ENCODE measurements at places on chromosomes 6 and 20.

GRCh38 chr6:79469376-79470246 lies 67.6 kb downstream of the LCA5 start:
- no peak for DNase-seq

DNA sequence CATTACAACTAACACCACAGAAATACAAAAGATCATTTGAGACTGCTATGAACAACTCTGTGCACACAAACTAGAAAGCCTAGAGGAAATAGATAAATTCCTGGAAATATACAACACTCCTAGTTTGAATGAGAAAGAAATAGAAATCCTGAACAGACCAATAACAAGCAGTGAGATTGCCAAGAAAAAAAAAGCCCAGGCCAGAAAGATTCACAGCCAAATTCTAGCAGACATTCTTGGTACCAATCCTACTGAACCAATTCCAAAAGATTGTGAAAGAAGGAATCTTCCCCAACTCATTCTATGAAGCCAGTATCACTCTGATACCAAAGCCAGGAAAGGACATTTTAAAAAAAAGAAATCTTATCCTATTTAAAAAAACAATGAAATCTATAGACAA lies 7.0 kb upstream of the CDK19 start:
- no peak for DNase-seq

DNA sequence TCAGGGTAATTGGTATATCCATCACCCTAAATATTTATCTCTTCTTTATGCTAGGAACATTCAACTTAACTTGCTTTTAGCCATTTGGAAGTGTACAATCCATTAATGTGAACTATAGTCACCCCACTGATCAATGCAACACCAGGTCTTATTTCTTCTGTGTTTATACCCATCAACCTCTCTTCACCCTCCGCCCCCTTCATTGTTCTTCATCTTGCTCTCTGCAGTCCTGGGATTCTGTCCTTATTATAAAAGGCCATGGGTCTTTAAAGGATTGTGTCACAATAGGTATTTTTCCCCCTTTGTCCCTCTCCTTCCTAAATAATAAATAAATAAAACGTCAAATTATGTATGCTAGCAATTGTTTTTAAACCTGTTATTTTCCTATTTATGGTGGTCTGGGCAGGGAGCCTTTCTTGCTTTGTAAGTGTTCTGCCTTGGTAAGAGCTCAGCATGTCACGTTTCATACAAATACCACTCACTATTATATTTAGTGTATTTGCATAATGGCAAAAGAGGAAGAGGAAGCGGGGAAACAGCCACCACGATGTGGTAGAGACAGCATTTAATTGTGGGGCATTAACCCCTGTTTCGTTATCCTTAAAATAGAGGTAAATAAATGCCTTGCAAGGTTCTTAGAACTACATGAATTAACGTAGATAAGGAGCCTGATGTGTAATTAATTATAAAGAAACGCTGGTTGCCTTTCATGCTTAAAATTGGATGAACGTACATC lies 1.9 kb downstream of the ABRACL start:
- no peak for DNase-seq

DNA sequence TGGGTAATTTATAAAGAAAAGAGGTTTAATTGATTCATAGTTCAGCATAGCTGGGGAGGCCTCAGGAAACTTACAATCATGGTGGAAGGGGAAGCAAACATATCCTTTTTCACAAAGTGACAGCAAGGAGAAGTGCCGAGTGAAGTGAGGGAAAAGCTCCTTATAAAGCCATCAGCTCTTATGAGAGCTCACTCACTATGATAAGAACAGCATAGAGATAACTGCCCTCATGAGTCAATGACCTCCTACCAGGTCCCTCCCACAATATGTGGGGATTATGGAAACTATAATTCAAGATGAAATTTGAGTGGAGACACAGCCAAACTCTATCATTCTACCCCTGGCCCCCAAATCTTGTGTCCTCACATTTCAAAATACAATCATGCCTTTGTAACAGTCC lies 115.8 kb upstream of the LAMA2 start:
- no peak for DNase-seq

DNA sequence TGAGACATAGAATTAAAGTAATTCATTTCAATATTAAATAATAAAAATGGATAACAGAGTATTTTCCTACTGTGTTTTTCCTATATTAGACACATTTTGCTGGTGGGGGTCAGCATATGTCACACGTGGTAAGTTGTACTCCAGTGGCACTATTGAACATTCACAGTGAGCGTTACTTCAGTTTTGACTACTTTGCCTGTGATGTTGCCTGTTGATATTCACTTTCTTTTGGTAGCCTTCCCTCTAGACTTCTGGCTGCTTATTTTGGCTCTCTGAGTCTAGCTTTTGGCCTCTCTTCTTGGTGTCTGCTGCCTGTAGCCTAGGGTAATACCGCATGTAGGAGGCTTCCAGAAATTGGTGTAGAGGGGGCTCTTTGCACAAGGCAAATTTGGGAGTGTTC lies 64.4 kb upstream of the TFB1M start:
- no peak for DNase-seq

GRCh38 chr20:47782920-47783552 lies 2.2 kb downstream of the SULF2 start:
- DNase-seq, result no peak

Data from DMS153 (cell line).